ENCODE measurements at places on chromosomes 7 and 10. TPM values are rescaled to one million over a fixed set of nuclear protein-coding genes. Genes with fewer than 3 reads are reported as not detected.

GRCh38 chr10:37436357-37436756, 311.0 kb downstream of the ANKRD30A start:
- no peak for ATAC-seq

DNA sequence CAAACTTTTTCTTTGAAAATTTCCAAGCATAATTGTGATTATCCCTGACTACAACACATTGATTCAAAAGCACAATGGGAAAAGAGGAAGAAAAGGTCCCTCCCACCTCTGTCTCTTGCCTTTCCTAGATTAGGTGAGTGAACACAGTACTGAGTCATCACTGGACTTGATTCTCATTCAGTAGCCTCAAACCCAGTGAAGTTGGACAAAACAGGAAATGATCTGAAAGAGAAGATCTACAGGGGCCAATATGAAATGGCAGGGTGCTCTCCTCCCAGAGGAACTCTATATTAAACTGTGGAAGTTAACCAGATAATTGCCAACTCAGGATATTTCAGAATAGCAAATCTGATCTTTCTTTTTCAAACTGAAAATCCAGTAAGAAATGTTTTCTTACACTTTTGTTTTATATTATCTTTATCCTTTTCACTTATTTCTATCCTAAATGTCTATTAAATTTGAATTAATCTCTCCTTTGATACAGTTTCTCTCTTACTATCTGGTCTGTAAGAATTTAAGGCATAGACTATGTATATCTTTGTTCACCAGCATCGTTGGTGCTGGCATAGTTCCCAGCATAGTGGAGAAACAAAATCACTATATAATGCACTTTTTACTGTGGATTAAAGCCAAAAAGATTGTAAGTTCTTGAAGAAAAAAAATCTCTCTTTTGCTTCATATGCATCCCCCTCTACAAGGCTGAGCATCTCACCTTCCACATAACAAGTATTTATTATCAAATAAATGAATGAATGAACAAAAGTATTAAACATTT, 41.4 kb upstream of the IKZF1 start:
- ATAC-seq, result no peak

DNA sequence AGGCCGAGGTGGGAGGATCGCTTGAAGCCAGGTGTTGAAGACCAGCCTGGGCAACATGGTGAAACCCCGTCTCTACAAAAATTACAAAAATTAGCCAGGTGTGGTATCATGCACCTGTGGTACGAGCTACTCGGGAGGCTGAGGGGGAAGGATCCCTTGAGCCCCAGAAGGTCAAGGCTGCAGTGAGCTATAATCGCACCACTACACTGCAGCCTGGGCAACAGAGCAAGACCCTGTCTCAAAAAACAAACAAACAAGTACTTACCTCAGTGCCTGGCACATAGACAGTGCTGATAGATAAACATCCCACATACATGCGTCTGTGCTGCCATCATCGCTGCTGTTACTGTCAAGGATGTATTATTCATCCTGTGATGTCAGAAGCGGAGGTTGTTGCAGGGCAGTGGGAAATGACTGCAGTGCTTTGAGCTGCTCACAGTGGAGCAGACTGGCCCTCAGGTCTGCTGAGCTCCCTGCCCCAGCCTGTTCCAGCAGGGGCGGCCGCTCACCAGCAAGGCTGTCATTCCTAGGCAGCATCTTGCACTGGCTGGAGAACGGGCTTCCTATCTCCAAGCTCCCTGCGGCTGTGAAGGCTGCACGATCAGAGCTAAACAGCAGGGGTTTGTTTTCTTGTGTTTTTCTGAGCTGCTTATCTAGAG, 18.6 kb downstream of the FOXK1 start:
- peak; percentile 83 for ATAC-seq

DNA sequence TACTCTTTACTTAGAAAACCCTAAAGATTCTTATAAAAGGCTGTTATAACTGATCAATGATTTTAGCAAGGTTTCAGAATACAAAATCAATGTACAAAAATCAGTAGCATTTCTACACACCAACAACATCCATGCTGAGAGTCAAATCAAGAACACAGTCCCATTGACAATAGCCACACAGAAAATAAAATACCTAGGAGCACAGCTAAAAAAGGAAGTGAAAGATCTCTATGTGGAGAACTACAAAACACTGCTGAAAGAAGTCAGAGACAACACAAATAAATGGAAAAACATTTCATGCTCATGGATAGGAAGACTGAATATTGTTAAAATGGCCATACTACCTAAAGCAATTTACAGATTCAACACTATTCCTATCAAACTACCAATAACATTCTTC, 427.0 kb downstream of the KCNMA1 start:
- ATAC-seq, result no peak

Gene TAS2R5
- 2.4 TPM for total RNA-seq
